Parietal lobe (tissue), 2 donors: ENCODE measurements at places on chromosomes 5 and 9. TPM values are rescaled to one million over a fixed set of nuclear protein-coding genes. Genes with fewer than 3 reads are reported as not detected.

GOLGA2 gene
- total RNA-seq, result 61.3 TPM

ZNF618 gene
- 14.4 TPM for total RNA-seq

C5orf58 gene
- total RNA-seq, result not detected

KCNV2 gene
- total RNA-seq, result not detected

RANBP3L gene
- 3.8 TPM for total RNA-seq
